Activated T-helper 2 cell treated with anti-CD3 and anti-CD28 coated beads, Interferon-gamma antibody, Interleukin-2, Interleukin-4, amounts not matched to agents 10 μg/mL and 5 μg/mL and 100 μg/mL, durations not matched to agents 14 hours and 24 hours and 36 hours (primary cell): ENCODE measurements at places on chromosomes 12 and 14. TPM values are rescaled to one million over a fixed set of nuclear protein-coding genes. Genes with fewer than 3 reads are reported as not detected.

GRCh38 chr12:91877456-91878235, 268.0 kb downstream of the BTG1 start:
- no peak for DNase-seq

- no peak for DNase-seq
These were observed 416.6 kb downstream of the GLT1D1 start for GRCh38 chr12:129269756-129270495.

C12orf56 gene
- total RNA-seq, result 0.30 TPM in 1 of 2 replicates, not detected in the other

PTGDR gene
- 0.07 and 0.25 TPM in 2 replicates for total RNA-seq

RTN1 gene
- not detected in 2 replicates for total RNA-seq
